Adipocyte (in vitro differentiated cells): ENCODE measurements at places on chromosomes 16 and 17.

- no peak for DNase-seq
These were observed 1024.7 kb upstream of the GOT2 start for GRCh38 chr16:59758848-59759247.

DNA sequence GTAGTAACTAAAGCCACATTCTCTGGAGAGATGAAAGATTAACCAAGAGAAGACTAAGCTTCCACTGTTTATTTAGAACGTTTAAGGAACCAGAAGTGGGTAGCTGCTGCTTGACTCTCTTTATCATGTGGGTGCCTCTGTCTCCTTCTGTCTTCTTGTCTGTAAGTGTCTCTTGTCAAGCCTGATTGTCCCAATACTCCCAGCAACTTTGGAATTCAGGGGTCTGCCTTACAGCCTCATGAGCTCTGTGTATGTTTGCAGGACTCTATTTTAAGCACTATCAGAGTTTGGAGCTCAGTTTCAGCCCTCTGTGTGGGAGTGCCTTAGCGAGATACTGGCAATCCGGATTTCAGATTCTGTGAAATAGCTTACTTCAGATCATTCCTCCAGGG lies 29.3 kb upstream of the SPACA3 start:
- no peak for DNase-seq

- no peak for DNase-seq
These were observed 327.9 kb downstream of the HS3ST4 start for GRCh38 chr16:26019381-26020242.

DNA sequence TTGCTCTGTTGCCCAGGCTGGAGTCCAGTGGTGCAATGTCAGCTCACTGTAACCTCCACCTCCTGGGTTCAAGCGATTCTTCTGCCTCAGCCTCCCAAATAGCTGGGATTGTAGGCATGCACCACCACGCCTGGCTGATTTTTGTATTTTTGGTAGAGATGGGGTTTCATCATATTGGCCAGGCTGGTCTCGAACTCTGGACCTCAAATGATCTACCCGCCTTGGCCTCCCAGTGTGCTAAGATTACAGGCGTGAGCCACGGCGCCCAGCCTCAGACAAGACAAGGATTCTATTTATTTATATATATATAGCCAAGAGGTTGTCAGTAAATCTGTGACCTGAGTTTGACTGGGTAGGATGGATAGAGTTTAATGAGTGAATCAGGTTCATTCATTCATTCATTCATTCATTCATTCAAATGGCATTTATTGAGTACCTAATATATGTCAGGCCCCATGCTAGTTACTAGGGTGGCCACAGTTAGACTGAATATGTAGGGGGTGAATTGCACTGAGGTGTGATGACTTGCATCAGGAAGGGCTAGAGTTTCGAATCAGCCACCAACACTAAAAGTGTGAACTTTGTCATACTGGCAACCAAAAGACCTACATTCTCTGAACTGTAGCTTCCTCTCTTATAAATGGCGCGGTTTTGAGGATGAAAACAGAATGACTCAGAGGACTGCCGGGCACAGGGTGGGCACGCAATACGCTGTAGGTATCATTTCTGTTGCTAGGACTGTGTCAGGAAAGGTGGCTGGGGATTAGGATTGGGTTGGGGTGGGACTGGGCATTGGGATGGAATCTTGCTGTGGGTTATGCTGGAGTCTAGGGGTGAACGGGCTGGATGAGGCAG lies 37.8 kb downstream of the ITGAE start:
- DNase-seq, result no peak
